Posterior vena cava (tissue), 2 donors: ENCODE measurements at places on chromosomes 6 and 20. TPM values are rescaled to one million over a fixed set of nuclear protein-coding genes. Genes with fewer than 3 reads are reported as not detected.

The TRIM15 gene
- total RNA-seq = not detected

DNA sequence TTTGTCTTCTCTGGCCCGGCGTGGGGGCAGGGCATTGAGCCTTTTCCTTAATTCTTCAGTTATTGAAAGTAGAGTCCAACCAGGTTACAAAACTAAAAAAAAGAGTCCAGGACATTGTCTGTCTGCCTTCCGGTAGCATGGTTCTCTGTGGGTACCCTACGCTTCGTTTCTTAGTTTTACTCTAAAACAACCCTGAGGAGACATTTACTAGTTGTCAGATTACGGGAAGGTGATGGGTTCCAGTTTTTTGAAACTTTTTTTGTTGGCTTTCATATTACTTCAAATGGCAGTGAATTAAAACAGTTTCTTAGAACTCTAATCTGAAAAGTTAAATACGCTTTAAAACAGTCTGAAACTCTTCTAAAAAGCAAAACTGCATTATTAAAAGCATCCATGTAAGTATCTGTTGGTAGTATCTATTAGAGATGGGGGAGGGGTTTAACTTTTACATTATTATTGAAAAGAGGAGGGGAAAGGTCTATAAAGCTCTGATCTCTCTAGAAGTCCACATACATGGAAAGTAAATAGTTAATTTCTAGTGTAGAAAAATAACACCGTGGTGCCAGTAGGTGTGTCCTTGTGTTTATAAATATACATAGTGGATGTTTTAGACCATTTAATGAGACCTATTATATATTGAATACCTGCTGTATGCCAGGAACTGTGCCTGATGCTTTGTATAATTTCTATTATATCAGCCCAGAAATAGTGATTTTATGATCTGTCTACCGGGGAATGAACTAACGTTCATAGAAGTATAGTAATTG lies 2.2 kb downstream of the BICRAL start:
- DNase-seq = no peak

GRCh38 chr6:19983374-19983773 lies 146.2 kb downstream of the ID4 start:
- no peak for DNase-seq

DNA sequence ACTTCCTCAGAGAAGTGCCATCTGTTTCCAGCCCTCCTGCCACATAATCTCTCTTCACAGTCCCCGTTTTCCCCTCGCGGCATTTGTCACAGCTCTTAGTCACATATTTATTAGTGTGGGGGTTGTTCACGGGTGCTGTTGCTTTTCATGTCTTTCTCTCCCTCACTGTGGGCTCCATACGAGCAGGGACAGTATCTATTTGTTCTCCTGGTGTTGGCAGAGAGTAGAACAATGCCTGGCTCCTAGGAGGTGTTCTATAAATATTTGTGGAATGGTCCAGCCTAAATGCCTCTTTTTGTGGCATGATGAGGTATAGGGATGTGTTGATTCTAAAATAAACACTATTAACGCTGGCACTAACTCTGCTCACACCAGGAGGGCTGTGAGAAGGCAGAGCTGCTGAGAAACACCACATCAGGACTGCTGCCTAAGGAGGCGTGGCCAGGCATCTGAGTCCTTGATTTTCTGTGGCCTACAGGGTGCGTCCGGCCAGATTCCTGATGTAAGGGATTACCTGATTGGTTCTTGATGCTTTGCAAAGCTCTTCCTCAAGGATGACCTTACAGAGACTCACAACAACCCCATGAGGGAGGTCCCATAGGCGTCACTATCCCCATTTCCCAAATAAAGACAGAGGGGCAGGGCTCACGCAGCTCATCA lies 219.8 kb upstream of the ARID1B start:
- DNase-seq = no peak

The FRS3 gene
- 4.0 TPM for total RNA-seq

- DNase-seq = no peak
Observed at GRCh38 chr6:33654831-33655554, 33.9 kb downstream of the ITPR3 start.

The VSX1 gene
- not detected for total RNA-seq
